ENCODE measurements at places on chromosomes 2 and 18.

- no peak for DNase-seq
Observed at GRCh38 chr2:195445639-195446038, 211.4 kb upstream of the SLC39A10 start.

- DNase-seq, result no peak
Observed at GRCh38 chr2:71767663-71768062, 314.3 kb downstream of the DYSF start.

- no peak for DNase-seq
Observed at GRCh38 chr2:207801259-207801658, 31.6 kb upstream of the FZD5 start.

DNA sequence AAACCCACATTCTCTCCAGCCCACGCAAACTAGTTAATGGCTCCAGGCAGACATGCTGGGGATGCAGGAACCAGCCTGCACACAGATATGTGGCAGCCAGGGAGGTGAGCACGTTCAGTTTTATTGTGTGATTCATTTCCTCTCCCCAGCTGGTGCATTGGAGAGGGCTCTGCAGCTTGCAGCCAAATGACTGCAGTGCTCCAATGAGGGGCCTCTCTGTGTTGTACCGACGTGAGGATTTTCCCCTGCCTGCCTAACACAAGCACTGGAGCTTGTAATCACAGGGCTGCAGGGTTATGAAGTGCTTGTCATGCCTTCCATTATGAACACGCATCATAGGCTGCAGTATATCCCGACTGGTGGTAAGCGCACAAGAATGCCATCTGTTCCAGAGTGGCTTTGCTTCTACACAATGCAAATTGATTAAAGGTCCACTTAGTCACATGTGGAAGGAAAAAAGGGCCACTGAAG, 92.3 kb upstream of the THUMPD2 start:
- DNase-seq, result peak; percentile 7

- DNase-seq, result no peak
Observed at GRCh38 chr18:58308463-58308862, 264.4 kb downstream of the NEDD4L start.

- DNase-seq, result no peak
Observed at GRCh38 chr2:207286106-207286505, 120.4 kb upstream of the KLF7 start.

- no peak for DNase-seq
Observed at GRCh38 chr2:176098366-176099158, 1.0 kb upstream of the HOXD12 start.

DNA sequence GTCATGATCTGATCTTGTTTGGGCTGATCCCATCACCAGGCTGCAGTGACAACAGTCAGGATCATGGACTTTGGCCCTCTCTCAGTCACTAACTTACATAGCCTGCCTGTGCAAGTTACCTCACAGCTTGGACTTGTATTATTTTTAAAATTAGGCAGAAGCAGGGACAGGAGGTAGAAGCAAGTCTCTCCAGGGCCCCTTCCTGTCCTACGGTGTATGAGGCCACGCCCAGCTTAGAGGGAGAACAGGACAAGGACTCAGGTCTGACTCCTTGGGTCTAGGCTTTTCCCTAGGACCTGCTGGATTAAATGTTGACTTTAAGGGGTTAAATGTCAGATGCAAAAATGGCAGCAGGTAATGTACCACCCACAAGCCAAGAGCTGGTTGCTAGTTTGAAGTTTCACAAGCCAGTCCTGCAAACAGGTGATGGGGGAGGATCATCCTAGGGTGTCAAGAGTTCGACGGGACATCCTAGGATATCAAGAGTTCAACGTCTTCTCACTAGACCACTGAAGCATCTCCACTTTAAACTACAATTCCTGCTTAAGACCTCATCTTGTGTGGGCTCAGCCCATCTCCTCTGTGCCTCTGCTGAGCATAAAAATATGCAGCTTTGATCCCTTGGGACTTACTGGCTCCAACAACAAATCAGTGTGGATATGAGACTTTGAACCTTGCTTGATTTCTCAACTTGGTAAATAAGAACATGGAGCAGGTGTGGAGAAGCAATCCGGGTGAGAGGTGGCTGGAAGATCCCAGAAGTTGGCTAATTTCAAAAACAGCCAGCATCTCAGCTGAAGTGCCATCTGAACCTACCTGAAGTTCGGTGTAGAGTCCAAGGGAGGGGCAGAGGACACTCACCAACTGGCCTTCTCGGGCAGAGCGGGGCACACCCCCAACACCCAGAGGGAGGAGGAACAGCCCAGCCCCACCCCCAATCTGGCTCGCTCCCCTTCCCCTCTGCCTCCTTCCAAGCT, 39.5 kb downstream of the SFXN5 start:
- DNase-seq, result no peak

DNA sequence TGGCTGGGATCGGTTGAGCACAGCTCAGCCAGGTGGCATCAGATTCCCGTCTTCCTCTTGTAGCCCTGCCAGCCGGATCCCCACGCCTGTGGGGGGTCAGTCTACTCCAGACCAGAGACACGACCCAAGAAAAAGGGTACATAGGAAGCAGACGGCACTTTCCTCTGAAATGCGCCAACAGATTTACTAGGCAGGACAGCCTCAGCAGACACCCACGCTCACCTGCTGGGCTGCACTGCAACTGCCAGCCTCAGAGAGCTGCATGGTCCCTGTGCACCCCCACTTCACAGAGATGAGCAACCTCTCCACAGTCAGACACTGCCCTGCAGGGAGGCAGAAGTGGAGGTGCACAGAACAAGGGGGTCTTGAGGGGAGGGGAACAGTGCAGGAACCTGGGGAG, 75.7 kb upstream of the OTOS start:
- DNase-seq, result no peak

DNA sequence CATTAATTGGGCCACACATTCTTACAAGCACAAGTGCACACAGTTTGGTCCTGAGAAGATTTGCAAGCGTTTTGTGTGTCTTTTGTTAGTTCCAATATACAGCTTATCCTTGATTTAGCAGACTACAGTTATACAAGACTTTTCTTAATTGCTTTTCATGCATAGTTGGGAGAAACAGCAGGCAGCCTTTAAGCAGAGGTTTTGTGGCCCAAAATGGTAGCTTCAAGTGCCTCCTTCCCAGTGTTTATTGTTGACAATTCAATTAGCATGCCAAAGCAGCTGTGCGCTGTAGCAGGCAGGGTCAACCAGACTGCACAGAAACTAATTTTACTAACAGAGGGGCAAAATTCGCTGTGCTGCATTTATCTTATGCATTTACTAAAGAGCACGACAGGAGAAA, 47.5 kb downstream of the FRZB start:
- DNase-seq, result no peak

- DNase-seq, result no peak
Observed at GRCh38 chr2:143190431-143190830, 61.2 kb downstream of the ARHGAP15 start.

DNA sequence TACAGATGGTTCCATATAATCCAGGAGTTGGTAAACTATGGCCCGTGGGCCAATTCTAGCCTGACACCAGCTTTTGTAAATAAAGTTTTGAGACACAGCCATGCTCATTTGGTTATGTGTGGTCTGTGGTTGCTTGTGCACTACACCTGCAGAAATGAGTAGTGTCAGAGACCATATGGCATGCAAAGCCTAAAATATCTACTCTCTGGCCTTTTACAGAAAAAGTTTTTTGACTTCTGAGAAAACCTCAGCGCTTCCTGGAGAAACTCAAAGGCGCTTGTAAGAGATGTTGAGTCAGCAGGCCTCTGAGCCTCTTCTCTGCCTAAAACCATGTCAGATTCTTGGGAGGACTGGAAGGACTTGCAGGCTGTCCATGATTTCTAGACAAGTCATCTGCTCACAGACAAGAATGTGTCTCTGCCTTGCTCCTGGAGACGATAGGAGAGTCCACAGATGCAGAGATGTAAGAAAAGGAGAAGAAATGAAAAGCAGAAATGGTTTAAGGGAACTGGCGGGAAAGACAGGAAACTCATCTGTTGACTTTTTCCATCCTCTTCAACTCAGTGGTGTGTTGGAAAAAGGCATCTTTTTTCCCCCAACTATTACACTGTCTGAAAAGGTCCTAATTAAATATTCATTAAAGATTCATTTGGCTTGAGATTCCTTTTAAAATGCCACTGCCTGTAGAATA, 5.2 kb downstream of the TTC39C start:
- DNase-seq, result peak; percentile 79

GRCh38 chr18:8987241-8987640, 115.3 kb upstream of the NDUFV2 start:
- no peak for DNase-seq

DNA sequence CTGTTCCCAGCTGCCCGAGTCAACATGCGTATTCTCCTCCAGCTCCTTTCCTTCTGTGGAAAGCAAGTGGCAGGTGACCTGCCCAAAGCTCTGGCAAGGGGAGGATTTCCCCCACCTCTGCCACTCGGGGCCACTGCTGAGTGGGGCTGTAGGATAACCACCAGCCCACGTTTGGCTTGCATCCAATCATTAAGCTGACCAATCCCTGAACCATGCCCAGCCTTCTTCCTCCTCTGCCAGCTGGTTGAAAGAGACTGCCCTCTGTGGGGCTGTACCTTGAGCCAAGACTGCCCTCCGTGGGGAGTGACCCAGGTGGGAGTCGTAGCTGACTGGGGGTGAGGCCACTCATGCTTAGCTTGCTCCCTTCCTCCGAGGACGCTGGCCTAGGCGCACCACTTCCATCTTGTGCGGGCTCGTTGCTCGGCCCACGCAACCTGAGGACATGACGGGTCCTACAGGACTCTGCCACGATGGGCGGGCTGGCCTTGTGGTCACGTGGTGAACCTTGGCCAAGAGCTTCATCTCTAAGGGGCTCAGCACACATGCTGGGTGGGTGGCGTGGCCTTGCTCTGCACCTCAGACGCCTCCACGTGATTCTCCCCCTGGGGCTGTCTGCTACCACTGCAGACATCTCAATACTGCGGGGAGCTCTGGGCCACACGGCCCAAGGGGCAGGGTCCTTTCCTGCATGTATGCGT, 112.1 kb downstream of the NDUFA10 start:
- DNase-seq, result no peak

Data from MV-4-11 (cell line).